ENCODE measurements at places on chromosomes 5 and 9.

- no peak for DNase-seq
Measured at GRCh38 chr9:82036086-82036485, 47.5 kb downstream of the SPATA31D1 start.

GRCh38 chr9:91813176-91813795, 136.7 kb downstream of the ROR2 start:
- no peak for DNase-seq

- DNase-seq: no peak
Measured at GRCh38 chr9:22028394-22028793, 19.3 kb upstream of the CDKN2B start.

DNA sequence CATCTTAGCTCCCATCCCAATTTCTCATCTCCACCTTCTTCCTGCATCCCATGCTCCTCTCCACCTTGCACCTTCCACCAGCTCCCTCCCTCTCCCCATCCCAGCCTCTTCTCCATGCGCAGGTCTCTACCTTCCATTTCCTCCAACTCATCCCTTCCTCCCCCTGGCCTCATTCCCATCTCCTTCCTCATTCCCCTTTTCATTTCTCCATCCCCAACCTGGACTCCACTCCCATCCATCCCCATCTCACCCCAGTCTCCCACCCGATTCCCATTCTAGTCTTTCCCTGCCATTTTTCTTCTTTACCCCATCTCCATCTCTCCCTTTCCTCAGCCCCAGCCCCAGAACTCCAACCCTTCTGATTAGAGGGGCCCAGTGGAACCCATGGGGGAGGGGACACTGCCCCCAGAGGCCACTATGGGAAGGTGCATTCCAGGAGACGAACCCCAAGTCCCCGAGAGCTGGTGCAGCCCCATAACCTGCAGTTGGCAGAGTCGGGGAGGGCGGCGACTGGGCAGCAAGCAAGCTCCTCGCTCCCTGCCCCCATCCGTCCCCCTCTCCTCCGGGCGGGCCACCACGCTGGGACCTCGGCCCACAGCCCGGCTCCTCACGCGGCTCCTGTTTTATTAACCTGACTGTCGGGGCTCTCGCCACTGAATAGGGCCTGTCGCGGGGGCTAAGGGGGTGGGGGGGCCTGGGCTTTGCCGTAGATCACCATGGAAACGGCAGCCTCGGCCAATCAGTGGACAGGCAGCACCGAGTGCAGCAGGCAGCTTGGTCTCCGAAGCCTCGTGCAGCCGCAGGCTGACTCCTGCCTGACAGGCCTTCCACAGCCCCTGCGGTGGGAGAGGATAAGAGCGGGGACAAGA, 66.7 kb downstream of the PCDH1 start:
- no peak for DNase-seq

DNA sequence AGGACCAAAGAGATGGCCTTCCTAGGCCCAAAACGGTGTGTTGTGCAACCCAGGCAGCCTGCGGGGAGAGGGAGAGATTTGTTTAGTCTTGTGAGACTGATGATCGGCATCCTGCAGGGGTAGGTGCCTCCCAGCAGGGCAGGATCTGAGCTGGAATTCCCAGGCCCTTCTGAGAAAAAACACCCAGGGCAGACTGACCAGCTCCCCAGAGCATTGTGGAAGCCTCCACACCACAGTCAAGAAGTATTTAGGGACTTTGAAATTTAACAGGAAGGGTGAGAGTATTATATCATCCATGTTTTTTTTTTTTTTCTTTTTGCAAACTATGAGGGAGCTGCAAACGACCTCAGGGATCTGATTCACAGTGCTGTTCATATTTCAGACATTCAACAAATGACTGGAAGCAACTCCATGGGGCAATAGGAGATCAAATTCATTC, 104.5 kb upstream of the LHFPL2 start:
- DNase-seq: peak; percentile 70

- DNase-seq: no peak
Measured at GRCh38 chr5:14016549-14016948, 72.1 kb upstream of the DNAH5 start.

DNA sequence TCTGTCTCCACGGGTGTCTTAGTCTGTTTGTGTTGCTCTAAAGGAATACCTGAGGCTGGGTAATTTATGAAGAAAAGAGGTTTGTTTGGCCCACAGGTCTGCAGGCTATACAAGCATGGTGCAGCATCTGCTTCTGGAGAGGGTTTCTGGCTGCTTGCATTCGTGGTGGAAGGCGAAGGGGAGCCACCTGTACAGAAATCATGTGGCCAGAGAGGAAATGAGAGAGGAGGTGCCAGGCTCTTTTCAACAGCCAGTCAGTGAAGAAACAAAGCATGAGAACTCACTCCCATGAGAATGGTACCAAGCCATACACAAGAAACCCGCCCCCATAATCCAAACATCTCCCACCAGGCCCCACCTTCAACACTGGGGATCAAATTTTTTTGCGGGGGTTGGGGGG, 53.4 kb downstream of the PFDN1 start:
- DNase-seq: no peak

GRCh38 chr5:94872526-94872925, 254.1 kb downstream of the SLF1 start:
- DNase-seq: no peak
